ENCODE measurements at places on chromosomes 3 and 15.

- H3K27me3 ChIP-seq = no peaks in the 10 kb centered on the region
- no peak overlapping the region for H3K27ac ChIP-seq
- no peaks in the 10 kb centered on the region for H3K36me3 ChIP-seq
- no peak for DNase-seq
- no peak overlapping the region for H3K4me3 ChIP-seq
- H3K4me1 ChIP-seq = no peaks in the 10 kb centered on the region
Observed at GRCh38 chr3:81470524-81471278, 290.7 kb downstream of the GBE1 start.

GRCh38 chr3:126555795-126556636 is 2.7 kb downstream of the C3orf22 start:
- H3K4me3 ChIP-seq = no peak overlapping the region
- H3K4me1 ChIP-seq = no peaks in the 10 kb centered on the region
- H3K27ac ChIP-seq = no peak overlapping the region
- DNase-seq = no peak
- no peaks in the 10 kb centered on the region for H3K36me3 ChIP-seq

DNA sequence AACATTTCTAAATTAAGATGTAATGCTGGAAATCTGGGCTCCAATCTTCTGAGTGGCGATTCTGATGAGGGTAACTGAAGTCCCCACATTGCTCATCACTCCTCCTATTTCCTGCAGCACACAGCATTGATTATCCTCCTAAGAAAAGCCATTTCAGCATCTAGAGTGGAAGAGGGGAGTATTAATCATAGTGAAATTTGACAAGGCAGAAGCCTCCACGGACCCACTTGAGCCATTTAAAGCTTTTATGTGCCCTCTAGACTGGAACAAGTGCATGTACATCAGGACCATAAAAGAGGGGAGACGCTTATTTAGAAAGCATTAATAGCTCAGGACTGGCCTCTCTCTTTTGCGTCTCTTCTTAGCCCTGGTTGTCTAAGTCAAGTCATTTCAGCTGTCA is 25.8 kb downstream of the AQP9 start:
- no peaks in the 10 kb centered on the region for H3K4me1 ChIP-seq
- no peaks in the 10 kb centered on the region for H3K27me3 ChIP-seq
- no peak for DNase-seq
- no peaks in the 10 kb centered on the region for H3K36me3 ChIP-seq

GRCh38 chr3:129278439-129278965 is at the start of gene HMCES:
Gene HMCES, plus strand, starts transcription at chr3:129278870. Its CDS starts 863 bp downstream, at chr3:129279733.
- no peaks in the 10 kb centered on the region for H3K27me3 ChIP-seq
- DNase-seq = peak; percentile 82
- peak within 1 kb of the TSS; percentile 57 for H3K4me3 ChIP-seq
- peaks cover 2% of the 10 kb centered on the region for H3K4me1 ChIP-seq
- H3K27ac ChIP-seq = no peak within 1 kb of the TSS
- H3K36me3 ChIP-seq = peaks cover 13% of the 10 kb centered on the region

DNA sequence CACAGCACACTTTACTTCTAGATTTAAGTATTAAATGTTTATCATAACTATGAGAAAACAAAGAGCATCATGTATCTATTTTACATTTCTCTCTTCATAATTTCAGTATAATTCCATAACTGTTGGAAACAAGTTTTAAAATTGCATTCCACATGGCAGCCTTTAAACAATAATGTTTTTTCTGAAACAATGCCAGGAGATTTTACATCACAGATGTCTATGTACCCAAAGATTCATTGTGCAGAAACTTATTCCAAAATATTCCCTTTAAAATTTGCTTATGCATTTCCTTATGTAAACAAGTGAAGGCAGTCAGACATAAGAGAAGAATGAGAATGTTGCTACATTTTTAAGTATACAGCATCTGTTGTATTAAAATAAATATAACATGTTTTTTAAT is 324.9 kb upstream of the COL8A1 start:
- H3K27ac ChIP-seq = no peak overlapping the region
- no peaks in the 10 kb centered on the region for H3K27me3 ChIP-seq
- no peaks in the 10 kb centered on the region for H3K36me3 ChIP-seq
- no peak overlapping the region for H3K4me3 ChIP-seq
- no peaks in the 10 kb centered on the region for H3K4me1 ChIP-seq

DNA sequence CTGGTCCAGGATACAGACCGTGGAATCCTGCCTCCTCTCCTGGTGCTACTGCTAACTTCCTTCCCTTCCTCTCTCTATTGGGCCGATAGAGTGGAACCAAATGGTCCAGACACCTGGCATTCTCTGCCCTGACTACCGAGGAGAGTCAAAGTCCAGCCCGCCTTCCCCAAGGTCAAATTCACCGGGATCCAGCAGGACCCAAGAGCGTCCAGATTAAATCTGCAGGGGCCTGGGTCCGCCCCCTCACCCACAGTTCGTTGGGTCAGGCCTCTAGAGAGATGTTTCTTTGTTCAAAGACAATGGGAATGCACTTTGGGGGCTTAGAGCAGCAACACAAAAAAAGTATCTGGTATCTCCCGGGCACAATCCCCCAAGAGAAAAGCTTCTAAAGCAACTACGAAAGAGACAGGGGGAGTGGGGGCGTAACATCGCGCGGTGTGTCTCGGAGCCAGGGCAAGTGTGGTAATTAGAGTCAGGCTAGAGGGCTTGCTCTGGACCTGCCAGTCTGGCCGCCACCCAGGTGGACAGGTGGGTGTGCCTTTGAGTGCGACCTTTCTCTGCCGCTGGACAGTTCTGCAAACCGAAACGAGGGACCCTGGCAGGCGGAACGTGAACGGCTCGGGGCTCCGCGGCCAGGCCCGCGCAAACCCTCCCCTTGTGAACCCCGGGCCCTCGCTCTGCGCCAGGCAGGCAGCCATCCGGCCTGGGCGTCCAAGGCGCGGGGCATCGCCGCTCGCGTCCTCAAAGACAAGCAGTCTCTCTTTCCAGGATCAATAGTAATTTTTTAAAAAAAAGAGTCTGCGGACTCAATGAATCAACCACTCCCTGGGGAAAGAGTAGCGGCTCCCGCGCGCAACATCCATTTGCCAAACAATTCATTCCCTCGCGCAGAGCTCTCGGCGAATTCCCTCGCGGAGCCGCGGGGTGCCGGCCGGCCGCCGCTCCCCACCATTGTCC is 806 bp downstream of the KLHL25 start:
- H3K4me1 ChIP-seq = peaks cover 3% of the 10 kb centered on the region
- peak overlapping the region; percentile 90 for H3K4me3 ChIP-seq
- no peak overlapping the region for H3K27ac ChIP-seq
- H3K27me3 ChIP-seq = no peaks in the 10 kb centered on the region
- H3K36me3 ChIP-seq = no peaks in the 10 kb centered on the region

- H3K27me3 ChIP-seq = no peaks in the 10 kb centered on the region
- no peak overlapping the region for H3K4me3 ChIP-seq
- H3K36me3 ChIP-seq = no peaks in the 10 kb centered on the region
Observed at GRCh38 chr3:115553796-115554486, 69.4 kb upstream of the GAP43 start.

DNA sequence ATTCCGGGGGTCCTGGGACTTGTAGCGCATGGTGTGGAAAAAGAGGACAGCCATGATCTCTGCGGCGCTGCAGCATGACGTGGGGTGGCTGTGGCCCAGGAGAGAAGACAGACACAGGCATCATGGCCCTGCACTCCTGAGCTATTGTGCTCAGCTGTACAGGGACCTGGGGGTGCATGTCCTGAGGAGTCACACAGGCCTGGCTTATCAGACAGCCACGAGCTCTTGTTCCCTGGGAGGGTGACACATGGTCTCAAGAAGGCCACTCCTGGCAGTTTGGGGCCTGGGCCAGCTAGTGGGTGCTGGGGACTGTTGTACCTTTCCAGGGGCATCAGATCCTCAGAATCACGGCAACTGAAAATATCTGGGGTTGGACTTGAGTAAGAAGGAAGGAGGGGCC is 13.7 kb downstream of the TKT start:
- peaks cover 38% of the 10 kb centered on the region for H3K36me3 ChIP-seq
- H3K27me3 ChIP-seq = no peaks in the 10 kb centered on the region
- no peak for DNase-seq
- no peak overlapping the region for H3K27ac ChIP-seq
- H3K4me1 ChIP-seq = peaks cover 5% of the 10 kb centered on the region

GRCh38 chr15:97745481-97746071 is 214.9 kb upstream of the ARRDC4 start:
- H3K27me3 ChIP-seq = no peaks in the 10 kb centered on the region
- H3K4me1 ChIP-seq = no peaks in the 10 kb centered on the region
- no peak overlapping the region for H3K4me3 ChIP-seq
- H3K36me3 ChIP-seq = no peaks in the 10 kb centered on the region
- no peak overlapping the region for H3K27ac ChIP-seq

- peak overlapping the region; percentile 71 for H3K4me3 ChIP-seq
- H3K27ac ChIP-seq = no peak overlapping the region
- H3K4me1 ChIP-seq = no peaks in the 10 kb centered on the region
- H3K36me3 ChIP-seq = no peaks in the 10 kb centered on the region
Observed at GRCh38 chr3:47283591-47284364, 1.0 kb downstream of the KLHL18 start.

- peaks cover 3% of the 10 kb centered on the region for H3K4me1 ChIP-seq
- no peaks in the 10 kb centered on the region for H3K27me3 ChIP-seq
- no peak overlapping the region for H3K4me3 ChIP-seq
- DNase-seq = no peak
- no peak overlapping the region for H3K27ac ChIP-seq
- H3K36me3 ChIP-seq = no peaks in the 10 kb centered on the region
Observed at GRCh38 chr3:15638193-15638890, 36.8 kb downstream of the BTD start.

DNA sequence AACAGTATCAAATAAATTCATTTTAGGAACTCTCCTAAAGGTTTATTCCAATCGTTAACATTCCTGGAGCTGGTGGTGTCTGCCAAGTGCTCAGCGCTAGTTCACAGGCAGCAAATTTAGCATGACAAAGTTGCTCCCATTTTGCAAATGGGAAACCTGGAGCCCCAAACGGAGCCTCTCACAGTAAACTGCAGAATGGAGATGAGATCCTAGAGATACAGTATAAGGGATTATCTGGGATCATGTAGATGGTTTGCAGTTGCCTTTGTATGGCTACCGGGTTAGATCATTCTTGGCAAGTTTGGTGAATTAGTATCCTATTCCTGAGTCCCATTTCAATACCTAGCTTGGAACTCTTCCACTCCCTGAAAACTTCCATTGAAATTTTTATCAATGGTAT is 173.7 kb downstream of the CDIN1 start:
- peak; percentile 25 for DNase-seq
- no peaks in the 10 kb centered on the region for H3K4me1 ChIP-seq
- no peaks in the 10 kb centered on the region for H3K36me3 ChIP-seq
- H3K27ac ChIP-seq = no peak overlapping the region

DNA sequence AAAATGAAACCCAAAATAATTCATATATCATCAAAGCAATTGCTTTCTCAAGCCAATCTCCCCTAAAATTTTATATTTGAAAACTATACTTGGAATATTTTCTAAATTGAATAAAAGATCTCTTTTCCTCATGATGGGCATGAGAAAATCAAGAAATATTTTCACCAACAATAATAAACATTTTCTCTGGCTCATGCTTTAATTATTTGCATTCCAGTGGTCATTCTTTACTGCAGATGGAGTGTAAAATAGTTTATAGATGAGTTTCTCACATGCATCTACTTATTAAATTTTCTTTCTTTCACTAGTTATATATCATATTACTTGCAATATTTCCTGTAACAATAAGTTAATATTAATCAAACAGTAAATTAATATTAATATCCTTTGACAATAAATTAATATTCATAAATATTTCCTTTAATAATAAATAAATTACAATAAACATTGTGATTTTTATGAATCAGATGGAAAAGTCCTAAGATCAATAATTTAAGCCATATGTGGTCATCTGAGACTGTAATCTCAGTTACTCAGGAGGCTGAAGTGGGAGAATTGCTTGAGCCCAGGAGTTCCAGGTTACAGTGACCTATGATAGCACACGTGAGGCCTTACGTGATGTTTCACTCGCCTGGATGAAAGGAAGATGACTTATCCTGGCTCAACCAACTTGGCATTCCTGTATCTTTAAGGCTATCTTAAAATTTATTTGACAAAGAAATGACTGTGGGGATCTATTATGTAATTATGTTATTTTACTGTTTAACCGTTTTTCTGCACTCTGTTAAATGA is 958.8 kb downstream of the ZPLD1 start:
- no peak overlapping the region for H3K4me3 ChIP-seq
- H3K27me3 ChIP-seq = no peaks in the 10 kb centered on the region
- no peak overlapping the region for H3K27ac ChIP-seq
- H3K4me1 ChIP-seq = no peaks in the 10 kb centered on the region

DNA sequence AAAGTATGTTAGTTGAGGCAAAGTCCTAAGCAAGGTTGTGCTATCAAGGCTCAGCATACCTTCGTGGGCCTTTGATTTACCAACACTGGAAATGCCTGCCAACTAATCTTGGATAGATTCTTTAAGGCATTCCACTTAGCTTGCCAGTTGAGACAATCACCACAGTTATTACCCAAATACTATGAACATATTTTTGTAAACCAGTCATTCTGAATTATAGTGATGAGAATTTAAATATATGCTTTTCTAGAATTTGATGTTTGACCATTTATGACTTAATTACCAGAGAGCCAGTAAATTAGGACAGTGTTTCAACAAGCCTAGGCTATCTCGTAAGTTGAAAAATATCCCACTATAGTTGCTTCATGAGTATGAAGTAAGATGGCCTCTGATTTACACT is 15.5 kb downstream of the TRIM59 start:
- H3K36me3 ChIP-seq = peaks cover 7% of the 10 kb centered on the region
- no peak overlapping the region for H3K27ac ChIP-seq
- no peaks in the 10 kb centered on the region for H3K4me1 ChIP-seq
- no peak for DNase-seq
- no peak overlapping the region for H3K4me3 ChIP-seq
- no peaks in the 10 kb centered on the region for H3K27me3 ChIP-seq

GRCh38 chr3:9746330-9746729 is 3.4 kb upstream of the OGG1 start:
- H3K4me1 ChIP-seq = no peaks in the 10 kb centered on the region
- H3K36me3 ChIP-seq = peaks cover 50% of the 10 kb centered on the region
- H3K27me3 ChIP-seq = no peaks in the 10 kb centered on the region
- no peak overlapping the region for H3K4me3 ChIP-seq

GRCh38 chr3:34364335-34364734 is 565.9 kb downstream of the PDCD6IP start:
- H3K4me1 ChIP-seq = no peaks in the 10 kb centered on the region
- no peaks in the 10 kb centered on the region for H3K36me3 ChIP-seq
- no peak for DNase-seq
- no peak overlapping the region for H3K4me3 ChIP-seq

- DNase-seq = no peak
- H3K36me3 ChIP-seq = no peaks in the 10 kb centered on the region
- H3K4me1 ChIP-seq = no peaks in the 10 kb centered on the region
- H3K4me3 ChIP-seq = no peak overlapping the region
- no peaks in the 10 kb centered on the region for H3K27me3 ChIP-seq
Observed at GRCh38 chr3:33105341-33105948, 8.4 kb upstream of the CRTAP start.

- no peak overlapping the region for H3K4me3 ChIP-seq
- H3K27me3 ChIP-seq = no peaks in the 10 kb centered on the region
- no peak overlapping the region for H3K27ac ChIP-seq
- no peak for DNase-seq
- H3K4me1 ChIP-seq = peaks cover 3% of the 10 kb centered on the region
Observed at GRCh38 chr3:194205675-194206133, 69.8 kb downstream of the HES1 start.
